ENCODE measurements at places on chromosomes 2 and 18.

GRCh38 chr2:241571821-241572620, 13.5 kb downstream of the BOK start:
- no peak for DNase-seq

- DNase-seq = no peak
These were observed 42.3 kb downstream of the TTC21B start for GRCh38 chr2:165911231-165911630.

- no peak for DNase-seq
These were observed 35.1 kb downstream of the KCNJ13 start for GRCh38 chr2:232741294-232741693.

DNA sequence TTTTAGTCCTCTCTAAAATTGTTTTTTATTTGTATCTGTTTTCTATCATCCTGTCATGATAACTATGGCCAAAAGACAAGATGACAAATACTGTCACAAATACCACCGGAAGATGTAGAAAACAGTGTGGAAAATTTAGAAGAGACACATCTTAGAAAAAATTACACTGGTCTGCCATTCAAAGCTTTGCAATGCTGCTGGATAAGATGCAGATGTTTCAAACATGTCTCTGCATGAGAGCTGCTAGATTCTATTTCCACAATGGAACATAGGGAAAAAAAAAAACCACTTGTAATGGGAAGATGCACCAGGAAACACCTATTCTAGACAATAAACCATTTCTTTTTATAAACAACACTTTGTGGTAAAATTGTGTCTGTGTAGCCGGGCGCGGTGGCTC, 5.8 kb upstream of the TAF1B start:
- DNase-seq = no peak

DNA sequence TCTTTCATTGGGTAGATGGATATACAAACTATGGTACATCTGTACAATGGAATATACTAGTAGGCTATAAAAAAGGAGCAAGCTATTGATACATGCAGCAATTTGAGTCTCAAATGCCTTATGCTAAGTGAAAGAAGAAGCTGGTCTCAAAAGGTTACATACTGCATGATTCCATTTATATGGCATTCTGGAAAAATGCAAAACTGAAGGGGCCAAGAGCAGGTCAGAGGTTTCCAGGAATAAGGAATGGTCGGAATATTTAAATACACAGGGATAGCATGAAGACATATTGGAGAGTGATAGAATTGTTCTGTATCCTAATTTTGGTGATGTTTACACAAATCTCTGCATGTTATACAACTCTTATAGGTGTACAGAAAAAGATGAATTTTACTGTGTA, 85.8 kb downstream of the BABAM2 start:
- no peak for DNase-seq

GRCh38 chr2:217971166-217971565, 31.6 kb downstream of the TNS1 start:
- no peak for DNase-seq

- no peak for DNase-seq
These were observed 1.1 kb upstream of the MAL start for GRCh38 chr2:95024371-95024770.

GRCh38 chr2:15811367-15811766, 129.0 kb upstream of the MYCN start:
- no peak for DNase-seq

GRCh38 chr2:144836635-144837350, 316.9 kb upstream of the ZEB2 start:
- no peak for DNase-seq

DNA sequence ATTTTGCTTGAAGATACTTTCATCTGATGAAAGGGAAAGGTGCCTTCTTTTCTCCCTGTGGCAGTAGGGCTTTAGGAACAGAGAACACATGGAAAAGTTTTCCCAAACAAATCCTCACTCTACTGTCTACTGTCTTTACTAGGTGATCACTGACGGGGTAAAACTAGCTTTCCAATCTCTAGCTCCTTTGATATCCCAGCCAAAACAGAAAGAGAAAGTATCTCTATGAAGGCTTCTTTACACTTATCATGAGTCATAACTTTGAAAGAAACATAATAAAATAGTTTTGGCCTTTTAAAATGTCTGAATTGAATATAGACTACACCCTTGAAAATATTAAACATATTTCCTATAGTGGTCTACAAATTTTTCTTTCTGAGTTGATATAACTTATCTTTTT, 214.5 kb downstream of the DSEL start:
- DNase-seq = no peak

DNA sequence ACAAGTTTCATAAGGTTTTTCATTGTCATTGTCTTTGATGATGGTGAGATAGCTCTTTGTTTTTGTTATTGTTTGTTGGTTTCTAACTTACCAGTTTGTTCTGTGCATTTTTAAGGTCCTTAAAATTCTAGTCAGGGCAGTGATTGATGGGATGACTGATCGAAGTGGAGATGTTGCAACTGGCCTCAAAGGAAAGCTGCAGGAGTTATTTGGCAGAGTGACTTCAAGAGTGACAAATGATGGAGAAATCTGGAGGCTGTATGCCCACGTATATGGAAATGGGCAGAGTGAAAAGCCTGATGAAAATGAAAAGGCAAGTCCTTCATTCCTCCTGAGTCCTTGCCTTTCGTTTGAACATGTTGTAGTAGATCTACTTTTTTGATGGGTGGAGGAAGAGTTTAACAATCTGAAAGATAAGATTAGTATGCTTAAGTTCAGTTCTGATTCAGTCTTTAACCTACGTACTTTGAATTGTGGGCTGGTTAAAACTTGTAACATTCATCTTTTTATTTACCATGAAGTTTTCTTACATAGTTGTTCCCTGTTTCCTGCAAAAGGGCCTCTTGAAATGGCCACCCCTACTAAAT, 135.8 kb upstream of the LTBP1 start:
- DNase-seq = no peak

GRCh38 chr2:68811364-68811763, 59.8 kb downstream of the BMP10 start:
- DNase-seq = no peak

- DNase-seq = no peak
These were observed 237.2 kb downstream of the INSIG2 start for GRCh38 chr2:118325321-118325955.

- no peak for DNase-seq
These were observed 122.9 kb downstream of the GLI2 start for GRCh38 chr2:120858361-120859106.

GRCh38 chr2:156037482-156037881, 295.0 kb downstream of the NR4A2 start:
- DNase-seq = no peak
